Activated B cell treated with CpG ODN at 0.5 μM for 24 hours (primary cell): ENCODE measurements at places on chromosomes 13 and 19.
A peak's percentile ranks its signal among the peaks of the same experiment; 100 is the strongest.

DNA sequence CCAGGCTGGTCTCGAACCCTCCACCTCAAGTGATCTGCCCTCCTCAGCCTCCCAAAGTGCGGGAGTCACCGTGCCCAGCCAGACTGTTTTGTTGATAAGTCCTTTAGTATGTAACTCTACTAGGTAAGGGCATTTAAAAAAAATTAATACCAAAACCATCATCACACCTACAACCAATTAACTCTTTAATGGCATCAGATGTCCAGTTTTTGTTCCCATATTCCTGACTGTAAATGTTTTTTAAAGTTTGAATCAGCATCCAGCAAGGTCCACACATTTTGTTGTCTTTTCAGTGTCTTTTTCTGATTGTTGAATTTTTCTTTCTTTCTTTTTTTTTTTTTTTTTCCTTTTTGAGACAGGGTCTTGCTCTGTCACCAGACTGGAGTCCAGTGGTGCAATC lies 5.6 kb downstream of the FCGRT start:
- no peak for DNase-seq

DNA sequence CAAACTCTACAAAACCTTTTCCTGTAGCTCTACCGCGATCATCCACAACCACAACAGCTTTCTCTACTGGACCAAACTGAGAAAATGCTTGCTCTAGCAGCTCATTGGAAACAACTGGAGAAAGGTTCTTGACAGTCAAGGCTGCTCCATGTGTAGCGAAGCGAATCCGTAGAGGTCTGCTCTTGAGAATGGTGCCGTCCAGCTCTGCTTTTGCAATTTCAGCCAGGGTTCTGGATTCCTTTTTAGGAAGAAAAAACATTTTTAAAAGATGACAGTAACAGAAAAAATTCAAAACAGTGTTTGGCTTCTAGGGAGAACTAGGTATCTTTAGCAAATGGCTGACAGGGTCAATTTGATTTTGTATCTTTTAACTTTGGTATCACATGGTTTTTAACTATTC lies 10.4 kb downstream of the PSPC1 start:
- no peak for DNase-seq

DNA sequence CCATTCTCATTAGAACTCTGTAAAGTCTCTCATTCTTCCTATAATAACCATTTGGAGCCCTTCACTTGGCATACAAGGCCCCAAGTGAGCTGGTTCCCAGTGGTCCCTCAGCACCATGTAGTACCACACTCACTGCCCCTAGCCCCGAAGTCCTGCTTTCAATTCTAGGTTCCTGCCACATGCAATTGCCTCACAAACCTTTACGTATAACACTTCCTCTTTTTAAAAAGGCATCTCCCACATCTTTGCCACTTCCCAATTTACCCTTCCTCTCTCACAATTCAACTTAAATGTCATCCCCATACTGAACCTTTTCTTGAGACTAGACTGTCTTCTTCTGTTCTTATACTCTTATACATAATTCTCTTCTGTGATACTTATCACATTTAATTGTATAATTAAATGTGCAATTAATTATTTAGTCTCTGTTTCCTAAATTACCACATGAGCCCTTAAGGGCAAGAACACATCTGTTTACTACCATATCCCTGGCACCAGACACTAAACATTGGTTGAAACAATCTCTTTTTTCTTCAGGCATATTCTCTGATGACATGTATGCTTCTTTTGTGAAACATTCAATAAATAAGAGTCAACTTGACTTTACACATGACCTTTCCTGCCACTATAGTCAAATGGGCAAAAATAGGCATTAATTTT lies 304.0 kb downstream of the SPRY2 start:
- DNase-seq, result no peak

DNA sequence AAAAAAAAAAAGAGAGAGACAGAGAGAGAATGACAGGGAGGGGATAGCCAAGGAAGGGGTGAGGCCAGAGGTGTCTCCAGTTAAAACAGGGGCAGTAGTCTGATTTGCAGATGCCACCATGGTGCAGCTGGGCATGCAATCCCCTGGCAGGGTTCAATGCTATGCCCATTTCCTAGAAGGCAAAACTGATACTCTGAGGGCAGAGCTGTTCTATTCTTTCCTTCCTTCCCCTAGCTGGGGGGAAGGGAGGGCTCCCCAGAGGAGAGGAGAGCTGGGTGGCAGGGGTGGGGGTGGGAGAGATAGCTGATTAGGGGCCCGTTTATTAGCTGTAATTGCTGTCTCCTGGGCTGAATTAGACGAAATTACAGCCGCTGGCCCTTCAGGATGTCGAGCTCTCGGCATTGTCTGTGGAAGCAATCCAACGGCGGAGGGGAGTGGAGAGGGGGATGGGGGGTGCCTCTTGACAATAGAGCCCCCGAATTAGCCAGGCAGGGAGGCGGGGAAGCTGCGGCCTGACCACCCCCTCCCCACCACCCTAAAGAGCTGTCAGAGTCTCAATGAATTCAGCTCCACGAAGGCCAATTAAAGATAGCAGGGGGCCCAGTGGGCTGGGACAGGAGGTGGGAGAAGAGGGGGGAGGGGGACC lies 14.4 kb upstream of the DPP9 start:
- no peak for DNase-seq

DNA sequence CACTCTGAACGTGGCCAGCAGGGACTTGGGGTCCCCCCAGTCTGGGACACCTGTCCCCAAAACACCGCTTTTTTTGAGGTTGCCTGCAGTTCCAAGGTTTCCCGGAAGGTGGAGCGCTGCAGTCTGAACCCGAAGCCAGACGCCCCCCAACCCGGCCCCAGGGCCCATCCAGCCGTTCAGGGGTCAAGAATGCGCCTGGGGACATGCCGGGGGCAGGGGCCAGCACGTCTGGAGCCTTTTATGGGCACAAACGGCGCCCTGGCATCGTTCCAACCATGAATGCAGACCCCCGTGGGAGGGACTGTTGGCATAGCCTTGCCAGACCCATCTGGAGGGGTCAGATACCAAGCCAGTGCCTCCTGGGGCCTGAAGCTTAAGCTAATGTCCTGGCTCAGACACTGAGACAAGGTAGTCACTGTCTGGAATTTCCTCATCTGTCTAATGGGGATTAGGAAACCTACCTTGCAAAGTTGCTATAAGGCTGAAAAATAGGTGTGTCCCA lies 6.9 kb downstream of the S1PR5 start:
- DNase-seq, result peak; percentile 61

DNA sequence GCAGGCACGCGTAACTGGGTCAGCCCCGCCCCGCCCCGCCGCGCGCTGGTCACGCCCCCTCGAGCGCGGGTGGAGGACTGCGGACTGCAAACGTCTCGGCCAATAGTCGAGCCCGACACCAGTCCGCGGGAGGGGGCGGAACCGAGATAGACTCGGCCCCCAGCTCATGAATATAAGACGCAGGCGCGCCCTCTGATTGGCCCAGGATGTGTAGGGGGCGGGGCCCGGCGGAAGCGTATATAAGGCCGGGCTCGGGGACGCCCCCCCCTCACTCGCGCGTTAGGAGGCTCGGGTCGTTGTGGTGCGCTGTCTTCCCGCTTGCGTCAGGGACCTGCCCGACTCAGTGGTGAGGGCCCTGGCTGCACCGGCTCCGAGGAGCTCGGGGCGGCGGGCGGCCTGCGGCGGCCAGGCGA lies at the start of gene CIRBP:
CIRBP (plus strand) TSS at position 268 of the 413 bp plus-strand sequence. CDS start 1,602 bp downstream, outside the sequence.
- DNase-seq, result peak; percentile 99

- DNase-seq, result peak; percentile 44
These were observed 5.2 kb upstream of the ZNF579 start for GRCh38 chr19:55585658-55586339.

DNA sequence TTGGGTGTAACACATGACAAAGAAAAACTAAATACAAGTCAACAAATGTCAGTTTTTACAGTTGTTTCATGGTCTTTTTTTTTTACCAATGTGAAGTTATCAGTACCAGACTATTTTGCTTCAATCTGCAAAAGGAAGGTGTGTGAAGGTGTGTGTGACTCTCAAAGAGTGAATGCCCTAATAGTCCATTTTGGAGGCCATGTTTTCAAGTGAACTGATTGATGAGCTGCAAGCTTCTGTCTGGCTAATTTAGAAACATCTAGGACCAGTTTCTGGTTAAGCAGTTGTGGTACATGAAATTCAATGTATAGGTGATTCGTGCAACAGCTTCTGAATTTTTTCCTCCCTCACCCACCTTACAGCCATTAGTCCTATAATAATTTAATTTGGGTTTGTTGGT lies 16.1 kb downstream of the KLF5 start:
- DNase-seq, result no peak

DNA sequence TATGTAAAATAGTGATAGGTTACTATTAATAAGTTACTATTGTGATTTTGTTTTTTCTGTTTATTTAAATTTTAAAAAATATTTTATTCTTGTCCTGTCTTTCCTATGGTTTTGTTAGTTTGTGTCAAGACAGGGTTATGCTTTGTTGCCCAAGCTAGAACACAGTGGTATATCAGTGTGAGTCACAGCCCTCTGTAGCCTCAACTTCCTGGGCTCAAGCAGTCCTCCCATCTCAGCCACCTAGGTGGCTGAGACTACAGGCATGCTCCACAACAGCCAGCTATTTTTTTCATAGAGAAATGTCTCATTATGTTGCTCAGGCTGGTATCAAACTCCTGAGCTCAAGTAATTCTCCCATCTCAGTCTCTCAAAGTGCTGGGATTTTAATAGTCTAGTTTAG lies 99.5 kb downstream of the ZNF675 start:
- DNase-seq, result no peak

GRCh38 chr13:45936621-45937020 lies 85.1 kb upstream of the SIAH3 start:
- DNase-seq, result no peak

GRCh38 chr13:71863254-71863865 lies 3.6 kb downstream of the DACH1 start:
- DNase-seq, result no peak

DNA sequence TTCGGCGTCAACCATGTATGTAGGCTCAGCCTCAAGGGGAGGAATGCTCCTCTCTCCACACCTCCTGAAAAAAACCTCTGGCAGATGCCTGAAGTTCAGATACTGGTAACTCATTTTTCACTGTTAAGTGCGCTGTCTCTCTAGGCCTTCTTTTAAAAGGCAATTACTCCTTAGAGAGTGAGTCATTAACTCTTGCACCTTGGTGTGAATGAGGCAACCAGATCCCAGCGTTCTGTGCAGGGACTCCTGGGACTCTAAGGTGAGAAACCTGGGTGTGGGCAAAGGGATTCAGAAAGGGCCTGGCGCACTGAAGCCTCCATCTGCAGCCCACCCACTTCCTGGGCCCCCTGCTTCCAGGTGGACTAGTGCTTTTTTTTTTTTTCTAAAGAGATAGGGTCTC lies 71.7 kb downstream of the SIAH3 start:
- DNase-seq, result no peak

DNA sequence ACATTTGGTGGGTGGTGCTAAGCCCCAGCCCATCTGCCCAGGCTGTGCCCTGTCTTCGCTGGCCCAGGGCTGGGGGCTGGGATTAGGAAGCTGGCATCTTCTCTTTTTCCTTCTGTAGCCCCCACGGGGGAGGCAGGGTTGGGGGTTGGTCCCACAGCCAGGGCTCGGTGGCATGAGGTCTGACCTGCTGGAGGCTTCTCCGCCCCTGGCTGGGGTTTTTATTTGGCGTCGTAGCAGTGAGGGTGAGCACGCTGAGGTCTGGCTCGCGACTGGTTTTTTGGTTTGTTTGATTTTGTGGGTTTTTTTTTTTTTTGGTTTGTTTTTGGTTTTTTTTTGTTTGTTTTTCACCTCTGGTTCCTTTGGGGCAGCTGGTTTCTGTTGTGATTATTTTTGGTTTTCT lies 14.7 kb downstream of the ZNF574 start:
- no peak for DNase-seq

DNA sequence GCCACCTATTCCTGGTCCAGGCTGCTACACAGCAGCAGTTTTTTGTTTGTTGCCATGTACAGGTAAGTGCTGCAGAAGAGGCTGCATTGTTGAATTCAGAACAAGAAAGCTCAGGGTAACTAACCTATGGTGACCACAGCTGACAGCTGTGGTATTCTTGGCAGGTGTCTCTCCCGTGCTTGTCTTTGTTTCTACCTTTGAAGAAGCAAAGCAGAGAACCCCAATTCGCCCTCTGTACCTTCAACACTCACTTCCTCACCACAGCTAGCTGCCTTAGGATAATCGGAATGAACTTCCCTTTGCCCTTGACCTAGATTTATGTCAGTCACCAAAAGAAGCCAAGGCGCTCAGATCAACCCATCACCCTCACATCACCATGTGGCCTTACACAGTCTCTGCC lies 1703.3 kb upstream of the SLC10A2 start:
- DNase-seq, result no peak

DNA sequence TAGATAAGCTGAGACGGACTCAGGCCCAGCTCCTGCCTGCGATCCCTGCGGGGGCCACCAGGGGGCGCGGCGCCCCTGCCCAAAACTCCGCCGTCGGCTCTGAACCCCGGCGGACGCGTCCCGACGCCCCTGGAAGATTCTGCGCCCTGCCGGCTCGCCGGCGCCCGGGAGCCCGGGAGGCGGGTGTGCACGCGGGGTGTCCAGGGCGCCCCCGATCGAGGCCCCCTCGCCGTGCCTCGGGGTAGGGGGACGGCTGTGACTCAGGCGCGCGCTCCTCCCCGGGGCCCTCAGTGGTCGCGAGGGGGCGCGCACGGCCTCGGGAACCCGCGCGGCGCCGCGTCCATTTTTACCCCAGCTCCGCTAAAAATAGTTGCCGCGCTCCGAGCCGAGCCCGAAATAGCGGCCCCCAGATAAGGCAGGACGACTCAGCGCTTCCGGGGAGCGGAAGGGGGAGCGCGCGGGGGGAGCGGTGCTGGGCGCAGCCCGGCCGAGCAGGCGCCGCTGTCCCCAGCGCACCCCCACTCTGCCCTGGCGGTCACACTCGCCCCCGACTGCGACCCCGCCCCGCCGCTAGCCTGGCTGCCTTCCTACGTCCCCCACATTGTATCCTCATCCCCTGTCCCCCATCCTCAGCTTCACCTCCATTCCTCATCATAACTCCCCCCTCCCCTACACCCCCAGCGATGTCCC lies 16.0 kb upstream of the ERCC1 start:
- DNase-seq, result peak; percentile 94

GRCh38 chr13:36713887-36714286 lies 40.1 kb downstream of the SERTM1 start:
- DNase-seq, result no peak

DNA sequence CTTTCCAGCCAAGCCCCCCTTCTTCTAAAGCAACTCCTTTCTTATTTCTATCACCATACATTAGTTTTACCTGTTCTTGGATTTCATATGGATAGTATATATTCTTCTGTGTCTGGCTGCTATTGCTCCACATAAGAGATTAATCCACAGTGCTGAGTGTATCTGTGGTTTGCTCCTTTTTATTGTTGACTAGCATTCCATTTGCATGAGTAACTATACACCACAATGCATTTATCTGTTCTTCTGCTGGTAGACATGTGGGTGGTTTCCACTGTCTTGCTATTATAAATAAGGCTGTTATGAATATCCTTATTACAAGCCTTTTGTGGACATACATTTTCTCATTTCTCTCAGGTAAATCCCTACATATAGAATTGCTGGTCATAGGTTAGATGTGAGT lies 138.2 kb downstream of the SLC7A1 start:
- no peak for DNase-seq

- no peak for DNase-seq
These were observed 540.7 kb upstream of the SLITRK5 start for GRCh38 chr13:87130423-87130822.

- DNase-seq, result no peak
These were observed 2.7 kb downstream of the PLEKHF1 start for GRCh38 chr19:29667901-29668341.

GRCh38 chr19:29271911-29272310 lies 59.0 kb upstream of the UQCRFS1 start:
- no peak for DNase-seq
